ENCODE measurements at places on chromosomes 6 and 20. TPM values are rescaled to one million over a fixed set of nuclear protein-coding genes. Genes with fewer than 3 reads are reported as not detected.

GRCh38 chr20:57270204-57270984 is 4.0 kb upstream of the BMP7 start:
- no peak for DNase-seq

DNA sequence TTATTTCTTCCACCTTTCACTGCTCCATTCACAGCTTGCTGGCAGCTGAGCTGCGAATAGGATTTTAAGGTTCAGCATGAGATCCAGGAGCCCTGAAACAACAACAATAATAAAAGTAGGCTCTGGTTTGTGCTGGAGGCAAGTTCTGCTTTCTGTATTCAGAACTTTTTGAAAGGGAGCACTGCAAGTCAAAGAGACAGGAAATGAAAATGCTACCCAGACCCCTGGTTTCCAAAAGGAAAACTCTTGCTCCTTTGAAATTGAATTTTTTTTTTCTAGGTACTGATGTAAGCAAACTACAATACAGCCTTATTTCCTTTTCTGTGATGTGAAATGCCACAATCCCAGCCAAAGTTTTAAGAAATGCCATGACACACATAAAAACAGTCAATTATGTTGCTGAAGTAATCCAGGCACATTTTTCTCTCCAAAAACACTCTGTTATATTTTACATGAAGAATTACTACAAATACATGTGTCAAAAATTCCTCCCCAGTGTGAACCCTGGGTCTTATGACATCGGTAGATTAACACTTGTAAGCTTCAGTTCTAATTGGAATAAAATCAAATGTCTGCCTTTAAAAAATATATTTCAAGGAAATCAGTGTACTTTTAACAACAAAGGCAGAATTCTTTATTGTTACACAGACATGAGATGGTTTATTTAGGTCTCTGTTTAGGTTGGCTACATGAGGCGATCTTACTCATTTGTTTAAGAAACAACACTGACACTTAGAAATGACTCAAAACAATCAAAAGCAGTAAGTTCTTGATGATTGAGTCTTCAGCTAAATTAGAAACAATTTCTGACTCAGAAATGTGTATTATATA is 656.7 kb downstream of the EPHA7 start:
- no peak for DNase-seq

The HM13 gene
- total RNA-seq = 44.9 TPM

- DNase-seq = no peak
These were observed 56.7 kb upstream of the TMEM181 start for GRCh38 chr6:158503222-158503621.

GRCh38 chr6:149686230-149686629 is 31.7 kb downstream of the LATS1 start:
- no peak for DNase-seq

DNA sequence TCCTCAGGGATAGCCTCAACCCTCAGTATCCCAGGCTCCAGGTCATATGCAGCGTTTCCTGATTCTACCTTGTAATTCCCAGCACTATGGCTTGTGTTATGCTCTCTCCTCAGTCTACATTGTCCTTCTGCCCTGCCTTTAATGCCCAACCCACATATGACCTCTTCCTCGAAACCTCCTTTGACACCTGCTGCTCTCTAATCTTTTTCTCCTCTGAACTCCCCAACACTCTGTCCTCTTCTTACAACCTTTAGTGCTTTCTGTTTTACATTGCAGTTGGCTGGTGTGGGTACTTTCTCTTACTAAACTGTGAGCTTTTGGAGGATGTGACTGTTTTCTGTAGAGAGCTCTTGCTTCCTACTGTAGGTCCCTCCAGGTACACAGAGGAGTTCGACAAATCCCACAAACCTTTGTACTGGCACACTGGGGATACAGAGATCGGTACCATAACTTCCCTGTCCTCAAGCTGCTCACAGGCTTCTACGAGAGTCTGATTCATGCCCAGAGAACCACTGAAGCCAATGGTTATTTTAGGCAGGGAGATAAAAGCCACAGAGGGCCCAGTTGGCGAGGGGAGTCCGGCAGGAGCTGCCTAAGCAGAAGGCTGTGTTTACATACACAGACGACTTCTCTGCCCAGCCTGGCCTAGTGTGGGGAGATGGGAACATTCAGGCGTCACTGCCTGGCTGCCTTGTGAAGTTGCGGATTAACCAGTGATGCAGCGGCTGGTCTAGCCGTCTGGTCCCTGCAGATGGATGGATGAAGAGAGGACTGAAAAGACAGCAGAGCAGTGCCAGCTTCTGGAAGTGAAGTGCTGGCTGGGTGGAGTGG is 8.4 kb upstream of the EPB41L1 start:
- DNase-seq = no peak

DNA sequence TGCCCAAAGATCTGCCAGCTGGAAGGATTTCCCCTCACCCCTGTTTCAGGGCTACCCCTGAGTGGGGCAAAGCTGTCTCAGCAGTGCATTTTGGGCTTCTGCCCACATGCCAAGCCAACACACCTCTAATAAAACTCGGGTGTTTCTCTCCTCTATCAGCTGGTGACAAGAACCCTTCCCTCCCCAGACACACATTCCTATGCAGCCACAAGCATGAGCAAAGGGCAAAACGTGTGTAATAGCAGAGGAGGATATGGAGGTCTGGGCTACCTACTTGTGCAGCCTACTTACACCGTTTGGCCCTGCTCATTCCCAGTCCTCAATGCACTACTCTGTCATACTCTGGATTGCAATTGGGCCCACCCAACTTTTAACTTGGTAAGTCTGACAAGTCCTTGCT is 101.3 kb downstream of the IYD start:
- DNase-seq = no peak

DNA sequence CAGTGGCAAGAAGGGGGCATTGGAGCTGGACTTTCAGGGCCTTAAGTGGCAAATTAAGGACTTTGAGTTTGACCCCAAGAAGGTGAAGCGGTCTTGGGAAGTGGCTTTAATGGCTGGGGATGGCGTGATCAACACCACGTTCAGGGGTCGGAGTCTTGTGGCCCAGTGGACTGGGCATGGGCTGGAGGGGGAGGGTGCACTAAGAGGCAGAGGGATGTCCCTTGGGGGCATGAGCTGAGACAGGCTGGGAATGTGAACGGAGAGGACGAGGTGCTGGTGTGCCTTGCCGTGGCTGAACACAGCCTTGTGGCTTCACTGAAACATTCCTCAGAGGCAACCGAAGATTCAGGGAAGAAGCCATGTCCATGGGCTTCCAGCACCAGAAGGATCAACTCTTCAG is 227.0 kb downstream of the SYNDIG1 start:
- DNase-seq = no peak

- no peak for DNase-seq
These were observed 19.2 kb downstream of the ZSCAN12 start for GRCh38 chr6:28380381-28380780.

GRCh38 chr6:124494956-124495664 is 467.1 kb upstream of the RNF217 start:
- DNase-seq = no peak

GRCh38 chr6:143205585-143205984 is 144.9 kb downstream of the AIG1 start:
- no peak for DNase-seq

DNA sequence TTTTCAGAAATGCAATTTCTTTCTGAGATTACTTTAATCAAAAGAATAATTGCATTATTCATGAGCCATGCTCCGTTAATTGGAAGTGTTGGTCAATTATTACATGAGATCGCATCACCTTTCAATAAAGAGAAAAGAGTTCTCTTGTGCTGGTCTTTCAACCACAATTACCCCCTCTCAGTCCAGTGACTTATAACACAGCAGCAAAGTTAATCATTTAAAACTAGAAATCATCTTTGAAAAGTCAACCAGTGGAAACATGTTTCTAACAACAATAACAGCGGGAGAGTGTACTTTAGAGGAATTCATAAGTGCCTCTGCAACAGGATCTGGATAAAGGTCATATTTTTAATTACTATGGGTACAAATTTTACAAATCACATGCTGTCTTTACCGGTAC is 384.4 kb upstream of the AGPAT4 start:
- DNase-seq = no peak

The PPP1R3G gene
- total RNA-seq = 0.74 TPM

The EFCAB8 gene
- under 0.01 TPM for total RNA-seq

DNA sequence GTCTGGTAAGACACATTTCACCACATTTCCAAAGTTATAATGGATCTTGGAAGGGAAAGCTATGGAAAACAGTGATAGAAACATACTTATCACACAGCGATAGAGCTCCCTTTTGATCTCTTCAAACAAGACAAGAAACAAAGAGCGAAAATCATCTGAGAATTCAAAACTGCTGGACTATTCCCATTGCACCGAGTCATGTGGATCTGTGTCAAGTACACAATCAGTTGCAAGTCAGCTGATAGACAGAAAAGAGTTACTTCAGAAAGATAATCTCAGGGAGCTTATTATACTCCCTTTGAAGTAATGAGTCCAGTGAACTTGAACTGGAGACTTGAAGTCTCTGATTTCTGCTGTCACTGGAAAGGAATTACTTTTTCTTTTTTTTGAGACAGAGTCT is 89.7 kb upstream of the GCM1 start:
- no peak for DNase-seq

The FAM83B gene
- not detected for total RNA-seq

GRCh38 chr6:157272372-157272771 is 50.9 kb downstream of the TMEM242 start:
- no peak for DNase-seq

The DLK2 gene
- total RNA-seq = 0.60 TPM

The TMEM170B gene
- total RNA-seq = 2.4 TPM

DNA sequence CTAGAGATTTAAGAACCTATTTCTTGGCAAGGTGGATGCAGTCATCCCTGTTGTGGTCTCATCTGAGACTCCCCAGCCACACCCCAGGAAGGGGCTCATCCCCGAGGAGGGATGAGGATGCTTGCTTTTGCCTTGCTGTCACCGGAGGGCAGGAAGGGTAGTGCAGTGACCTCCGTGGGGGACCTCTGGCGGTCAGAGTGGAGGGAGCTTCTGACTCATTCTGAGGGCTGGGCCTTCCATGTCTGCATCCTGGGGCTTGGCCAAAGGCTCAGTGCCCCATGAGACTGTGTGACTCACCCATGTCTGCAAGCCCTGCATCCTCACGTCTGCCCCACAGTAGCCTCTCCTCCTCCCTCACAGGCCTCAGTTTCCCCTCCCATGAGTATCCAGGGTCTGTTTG is 38.7 kb downstream of the UQCC2 start:
- peak; percentile 94 for DNase-seq

DNA sequence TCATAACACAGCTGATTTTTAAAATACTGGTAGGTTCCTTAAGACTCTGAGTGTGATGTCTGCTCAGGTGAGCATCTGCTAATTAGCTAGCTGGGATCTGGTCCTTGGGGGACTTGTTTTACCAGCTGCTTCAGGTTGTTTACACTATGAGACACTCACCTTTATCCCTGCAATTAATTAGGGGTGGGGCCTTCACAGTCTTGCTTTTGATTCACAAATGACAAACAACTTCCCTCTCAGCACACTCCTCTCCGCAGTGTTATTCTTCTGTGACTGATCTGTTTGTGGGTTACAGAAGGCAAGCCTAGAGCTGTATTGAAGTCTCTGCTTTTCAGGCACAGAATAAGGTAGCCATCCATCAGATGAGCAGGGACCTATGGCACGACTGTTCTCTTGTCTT is 62.0 kb upstream of the CD83 start:
- DNase-seq = no peak

DNA sequence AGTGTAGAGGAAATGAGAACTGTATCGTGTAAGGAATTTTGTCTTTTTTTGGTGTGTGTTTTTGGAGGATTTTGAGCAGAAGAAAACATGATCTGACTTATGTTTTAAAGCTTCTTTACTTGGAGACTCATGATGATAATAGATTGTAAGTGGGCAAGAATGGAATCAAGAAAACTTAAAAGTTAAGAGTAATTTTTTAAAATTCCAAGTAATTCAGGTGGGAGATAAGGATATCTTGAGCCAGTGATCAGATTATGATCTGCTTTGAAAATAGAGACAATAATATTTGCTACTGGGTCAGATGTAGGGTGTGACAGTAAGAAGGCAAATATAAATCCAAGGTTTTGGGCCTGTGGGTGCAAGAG is 734 bp downstream of the ZSCAN26 start:
- no peak for DNase-seq

DNA sequence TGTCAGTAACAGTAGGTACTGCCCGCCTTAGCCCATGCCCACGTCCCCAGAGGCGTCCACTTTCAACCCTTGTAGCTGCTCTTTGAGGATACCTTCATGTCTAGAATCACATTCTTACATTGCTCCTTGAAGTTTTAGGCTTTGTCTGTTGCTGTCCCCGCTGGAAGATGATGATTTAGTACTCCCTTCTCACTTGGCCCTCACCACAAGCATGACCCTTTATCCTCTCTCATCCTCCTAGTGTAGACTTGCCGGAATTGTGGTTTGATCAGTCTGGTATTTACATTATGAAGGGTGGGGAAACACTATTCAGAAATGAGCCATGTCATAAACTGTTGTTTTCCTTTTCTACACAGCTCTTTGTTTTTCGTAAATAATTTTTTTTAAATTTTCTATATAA is 87.4 kb downstream of the ARID1B start:
- no peak for DNase-seq

The CTAGE9 gene
- not detected for total RNA-seq

The LINC00237 gene
- not detected for total RNA-seq

DNA sequence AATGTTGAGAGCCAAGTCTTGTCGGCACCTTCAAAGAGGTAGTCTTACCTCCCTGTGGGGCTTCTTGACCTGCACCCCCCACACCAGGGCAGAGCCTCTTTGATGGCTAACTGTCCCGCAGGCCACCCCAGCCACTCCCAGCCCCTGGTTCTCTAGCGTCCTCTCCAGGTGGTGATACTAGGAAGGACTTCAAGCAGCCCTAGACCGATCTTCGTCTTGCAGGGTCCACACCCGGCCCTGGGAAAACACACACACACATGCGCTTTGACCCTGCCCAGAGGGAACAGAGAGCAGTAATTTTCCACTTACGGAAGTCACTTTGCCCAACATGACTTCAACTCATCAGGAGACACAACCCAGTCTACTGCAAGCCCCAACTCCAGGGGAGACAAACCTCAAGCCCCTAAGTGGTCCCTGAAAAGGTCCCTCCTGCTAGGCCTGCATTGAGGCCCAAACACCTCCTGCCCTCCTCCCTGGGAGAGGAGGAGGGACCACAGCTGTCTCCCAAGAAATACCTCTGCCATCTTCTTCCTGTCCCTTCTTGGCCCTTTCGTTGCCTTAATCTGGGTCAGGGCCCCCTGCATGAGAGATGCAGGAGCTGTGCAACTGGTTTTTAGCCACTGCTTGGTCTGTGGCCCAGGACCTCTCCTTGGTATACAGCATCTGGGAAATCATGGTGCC is 2.9 kb upstream of the BPIFB1 start:
- DNase-seq = no peak

- DNase-seq = no peak
These were observed 39.5 kb downstream of the BICRAL start for GRCh38 chr6:42821341-42821668.
